Activated CD4-positive, alpha-beta T cell treated with anti-CD3 and anti-CD28 coated beads, Interleukin-2, amount 50 U/mL, for 24 hours (primary cell): ENCODE measurements at places on chromosomes 12 and 14.
A peak's percentile ranks its signal among the peaks of the same experiment; 100 is the strongest.

- no peak for DNase-seq
Measured at GRCh38 chr14:71190770-71191374, 283.6 kb downstream of the PCNX1 start.

GRCh38 chr14:104542871-104543830 is 36.4 kb upstream of the C14orf180 start:
- DNase-seq, result no peak

- no peak for DNase-seq
Measured at GRCh38 chr12:50547742-50548141, 43.0 kb downstream of the DIP2B start.

- DNase-seq, result no peak
Measured at GRCh38 chr12:124829008-124829707, 34.5 kb downstream of the SCARB1 start.

DNA sequence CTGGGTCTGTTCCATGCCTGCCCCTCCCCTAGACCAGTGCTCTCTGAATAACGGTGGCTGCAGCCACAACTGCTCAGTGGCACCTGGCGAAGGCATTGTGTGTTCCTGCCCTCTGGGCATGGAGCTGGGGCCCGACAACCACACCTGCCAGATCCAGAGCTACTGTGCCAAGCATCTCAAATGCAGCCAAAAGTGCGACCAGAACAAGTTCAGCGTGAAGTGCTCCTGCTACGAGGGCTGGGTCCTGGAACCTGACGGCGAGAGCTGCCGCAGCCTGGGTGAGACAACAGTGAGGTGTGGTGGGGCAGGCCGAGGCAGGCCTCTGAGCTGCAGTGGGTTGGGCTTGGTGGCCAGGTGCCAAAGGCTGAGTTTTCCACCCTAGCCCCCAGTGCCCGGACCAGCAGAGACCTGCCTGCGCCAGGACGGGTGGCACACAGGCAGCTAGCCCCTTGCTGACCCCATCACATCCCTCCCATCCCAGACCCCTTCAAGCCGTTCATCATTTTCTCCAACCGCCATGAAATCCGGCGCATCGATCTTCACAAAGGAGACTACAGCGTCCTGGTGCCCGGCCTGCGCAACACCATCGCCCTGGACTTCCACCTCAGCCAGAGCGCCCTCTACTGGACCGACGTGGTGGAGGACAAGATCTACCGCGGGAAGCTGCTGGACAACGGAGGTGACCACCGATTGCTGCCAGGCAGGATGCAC is 28.2 kb upstream of the LRP1-AS start:
- no peak for DNase-seq

- DNase-seq, result no peak
Measured at GRCh38 chr12:5012337-5012736, 31.3 kb upstream of the KCNA5 start.

GRCh38 chr12:92640691-92641090 is 62.1 kb upstream of the PLEKHG7 start:
- no peak for DNase-seq

DNA sequence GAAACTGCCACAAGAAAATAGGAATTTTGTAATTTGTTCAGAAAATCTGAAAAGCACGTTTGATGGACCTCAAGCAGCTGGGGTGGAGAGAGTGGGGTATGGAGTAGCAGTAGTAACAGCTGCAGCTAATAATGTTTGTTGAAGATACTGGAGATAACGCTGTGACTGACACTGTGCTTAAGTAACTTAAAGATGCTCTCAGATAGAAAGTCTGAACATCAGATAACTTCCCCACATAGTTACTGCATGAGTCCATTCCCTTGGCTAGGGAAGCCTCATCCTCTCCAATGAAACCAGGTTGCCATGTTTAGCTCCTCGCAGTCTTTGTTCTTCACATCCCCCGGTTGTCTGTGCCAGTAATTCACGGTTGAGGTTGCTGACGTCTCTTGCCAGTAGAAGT is 24.9 kb downstream of the RMST start:
- no peak for DNase-seq

DNA sequence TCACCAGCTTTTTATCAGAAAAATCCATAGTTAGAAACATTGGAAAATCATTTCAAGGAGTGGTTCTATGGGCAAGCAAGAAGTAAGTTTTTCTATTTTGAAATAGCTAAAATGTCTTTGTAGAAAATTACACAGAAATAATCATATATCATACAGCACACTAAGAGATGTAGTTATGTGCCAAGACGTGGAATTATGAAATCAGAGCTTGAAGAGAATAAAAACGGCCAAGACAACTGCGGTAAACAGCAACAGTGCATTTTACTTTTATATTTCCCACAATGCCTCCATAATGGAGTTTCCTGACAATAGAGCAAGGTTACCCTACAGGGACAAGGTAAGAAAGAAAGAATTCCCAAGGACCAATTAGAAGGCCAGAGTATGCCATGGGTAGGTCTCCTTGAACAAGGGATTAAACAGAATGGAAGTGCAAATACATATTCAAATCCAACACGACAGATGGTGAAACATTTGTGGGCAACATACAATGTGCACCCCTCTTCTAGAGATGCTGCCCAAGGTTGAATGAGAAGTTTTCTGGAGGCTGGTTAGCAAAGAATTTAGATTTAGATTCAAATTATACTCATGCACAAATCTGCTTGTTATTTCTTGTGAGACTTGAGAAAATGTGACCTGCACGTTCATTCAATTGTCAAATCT is 76.1 kb upstream of the BTG1 start:
- no peak for DNase-seq

DNA sequence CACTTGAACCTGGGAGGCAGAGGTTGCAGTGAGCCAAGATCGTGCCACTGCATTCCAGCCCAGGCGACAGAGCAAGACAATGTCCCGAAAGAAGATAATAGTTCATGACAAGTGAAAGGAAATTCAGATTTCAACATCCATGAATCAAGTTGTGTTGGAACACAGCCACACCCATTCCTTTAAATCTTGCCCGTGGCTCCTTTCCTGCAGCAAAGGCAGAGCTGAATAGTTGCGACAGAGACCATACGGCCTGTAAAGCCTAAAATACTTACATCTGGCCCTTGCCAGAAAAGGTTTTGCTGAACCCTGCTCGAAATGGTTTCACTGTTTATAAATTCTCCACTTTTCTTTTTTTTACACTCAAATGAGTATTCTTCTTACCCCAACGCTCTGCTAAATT is 17.7 kb upstream of the ITPK1 start:
- DNase-seq, result no peak

DNA sequence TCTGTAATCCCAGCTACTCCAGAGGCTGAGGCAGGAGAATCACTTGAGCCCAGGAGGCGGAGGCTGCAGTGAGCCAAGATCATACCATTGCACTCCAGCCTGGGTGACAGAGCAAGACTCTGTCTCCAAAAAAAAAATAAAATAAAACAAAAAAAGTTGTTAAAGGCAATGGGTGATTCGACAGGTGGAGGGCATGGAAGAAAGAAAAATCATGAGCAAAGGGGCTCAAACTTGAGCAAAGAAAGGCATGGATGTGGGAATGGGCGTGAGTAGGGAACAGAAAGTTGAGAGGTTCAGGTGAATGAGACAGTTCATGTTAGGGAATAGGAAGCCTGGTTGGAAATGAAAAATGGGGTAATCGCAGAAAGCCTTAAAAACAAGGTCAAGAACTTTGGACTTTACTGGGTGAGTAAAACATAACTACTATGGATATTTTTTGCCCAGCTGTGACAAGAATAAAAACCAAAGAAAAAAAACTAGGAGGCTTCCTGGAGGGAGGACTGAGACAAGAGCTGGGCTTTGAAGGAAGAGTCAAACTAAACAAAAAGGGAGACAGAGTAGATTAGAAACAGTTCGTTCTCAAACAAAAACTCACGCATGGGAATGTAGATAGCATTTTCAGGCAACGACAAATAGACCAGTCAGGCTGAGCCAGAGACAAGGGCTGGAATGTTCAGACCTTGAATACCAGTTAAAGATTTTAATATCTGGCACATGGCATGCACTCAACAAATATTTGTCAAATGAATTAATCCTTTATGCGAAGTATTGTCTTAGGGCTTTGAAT is 18.8 kb downstream of the PYM1 start:
- DNase-seq, result no peak

DNA sequence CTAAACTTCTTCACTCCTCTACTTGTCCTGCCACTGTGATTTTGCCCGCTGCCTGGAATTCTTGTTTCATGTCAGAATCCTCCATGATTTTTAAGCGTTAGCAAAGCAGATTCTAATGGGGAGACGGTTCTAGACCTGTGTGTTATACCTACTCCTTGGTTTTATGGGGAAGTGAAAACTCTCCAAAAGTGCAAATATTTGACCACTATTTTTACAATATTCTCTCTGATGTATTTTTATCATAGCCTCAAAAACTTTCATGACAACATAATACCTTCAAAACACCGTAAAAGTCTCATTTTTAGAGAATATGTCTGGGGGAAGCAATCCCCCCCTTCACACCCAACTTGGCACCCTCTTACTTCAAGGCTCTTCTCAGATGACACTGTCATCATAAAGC is 12.9 kb upstream of the KRAS start:
- no peak for DNase-seq

GRCh38 chr12:78376257-78376656 is 488.3 kb upstream of the SYT1 start:
- DNase-seq, result no peak

GRCh38 chr14:105852378-105853088 is 326.1 kb downstream of the TMEM121 start:
- DNase-seq, result no peak

GRCh38 chr12:89484470-89484869 is 40.1 kb downstream of the GALNT4 start:
- no peak for DNase-seq

DNA sequence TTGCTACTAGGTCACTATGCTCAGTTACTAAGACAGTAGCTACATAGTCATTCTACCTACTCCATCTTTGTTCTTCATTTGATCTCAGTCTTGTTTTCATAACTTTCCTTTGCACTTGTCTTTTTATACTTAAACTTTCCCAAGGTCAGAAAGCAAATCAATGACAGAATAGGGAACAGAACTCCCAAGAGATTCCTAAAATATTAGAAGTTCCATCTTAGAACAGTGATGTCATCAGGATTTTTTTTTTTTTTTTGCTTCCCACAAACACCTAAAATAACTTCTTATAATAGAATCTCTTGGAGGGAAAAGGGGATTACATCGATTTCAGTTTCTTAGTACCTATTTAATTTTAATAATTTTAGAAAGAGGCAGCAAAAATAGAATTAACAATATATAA is 65.8 kb downstream of the NTN4 start:
- no peak for DNase-seq

GRCh38 chr12:19712041-19712440 is 272.7 kb downstream of the AEBP2 start:
- no peak for DNase-seq

- no peak for DNase-seq
Measured at GRCh38 chr14:76827696-76828296, 1.6 kb downstream of the LRRC74A start.

DNA sequence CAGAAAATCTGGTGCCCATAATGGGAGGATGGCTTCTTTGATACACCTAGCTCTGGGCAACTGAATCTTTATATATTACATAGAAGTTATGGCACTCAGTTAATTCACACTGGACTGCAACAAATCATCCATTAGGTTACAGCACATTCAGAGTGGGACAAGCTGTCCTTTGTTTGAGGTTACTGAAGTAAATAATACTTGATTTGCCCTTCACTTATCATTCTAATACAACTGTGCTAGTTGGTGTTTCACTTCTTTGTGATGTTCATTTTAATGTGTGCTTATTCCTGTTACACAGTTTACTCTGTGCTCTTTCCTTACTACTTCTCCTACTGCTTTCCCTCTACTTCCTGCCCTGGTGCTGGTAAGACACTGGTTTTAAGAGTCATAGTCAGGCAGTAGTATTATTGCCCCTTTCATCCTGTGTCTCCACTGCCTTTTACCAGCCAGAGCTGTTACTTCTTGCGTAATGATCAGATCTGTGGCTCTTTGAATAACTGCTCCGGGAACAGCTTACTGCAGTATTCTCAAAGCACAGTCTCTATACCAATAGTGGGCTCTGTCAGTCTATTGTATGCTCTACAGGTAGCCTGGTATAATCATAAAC is 36.4 kb upstream of the GXYLT1 start:
- no peak for DNase-seq

GRCh38 chr14:20632831-20633691 is 8.4 kb downstream of the OR6S1 start:
- DNase-seq, result peak; percentile 74

DNA sequence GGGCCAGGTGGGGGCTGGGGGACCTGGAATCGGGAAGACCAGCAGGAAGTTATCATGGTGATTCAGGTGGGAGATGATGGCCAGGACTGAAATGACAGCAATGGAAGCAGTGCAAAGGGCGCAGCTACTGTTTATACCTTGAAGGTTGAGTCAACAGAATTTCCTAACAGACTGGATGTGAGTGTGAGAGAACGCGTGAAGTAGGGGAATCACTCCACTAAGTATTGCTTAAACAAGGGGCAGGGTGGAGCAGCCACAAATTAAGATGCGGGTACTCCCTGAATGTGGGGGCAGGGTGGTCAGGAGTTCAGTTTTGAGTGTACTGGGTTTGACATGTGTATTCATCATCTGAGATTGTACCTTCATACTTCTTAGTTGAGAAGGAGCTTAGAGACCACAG is 45.1 kb downstream of the MYF5 start:
- no peak for DNase-seq

DNA sequence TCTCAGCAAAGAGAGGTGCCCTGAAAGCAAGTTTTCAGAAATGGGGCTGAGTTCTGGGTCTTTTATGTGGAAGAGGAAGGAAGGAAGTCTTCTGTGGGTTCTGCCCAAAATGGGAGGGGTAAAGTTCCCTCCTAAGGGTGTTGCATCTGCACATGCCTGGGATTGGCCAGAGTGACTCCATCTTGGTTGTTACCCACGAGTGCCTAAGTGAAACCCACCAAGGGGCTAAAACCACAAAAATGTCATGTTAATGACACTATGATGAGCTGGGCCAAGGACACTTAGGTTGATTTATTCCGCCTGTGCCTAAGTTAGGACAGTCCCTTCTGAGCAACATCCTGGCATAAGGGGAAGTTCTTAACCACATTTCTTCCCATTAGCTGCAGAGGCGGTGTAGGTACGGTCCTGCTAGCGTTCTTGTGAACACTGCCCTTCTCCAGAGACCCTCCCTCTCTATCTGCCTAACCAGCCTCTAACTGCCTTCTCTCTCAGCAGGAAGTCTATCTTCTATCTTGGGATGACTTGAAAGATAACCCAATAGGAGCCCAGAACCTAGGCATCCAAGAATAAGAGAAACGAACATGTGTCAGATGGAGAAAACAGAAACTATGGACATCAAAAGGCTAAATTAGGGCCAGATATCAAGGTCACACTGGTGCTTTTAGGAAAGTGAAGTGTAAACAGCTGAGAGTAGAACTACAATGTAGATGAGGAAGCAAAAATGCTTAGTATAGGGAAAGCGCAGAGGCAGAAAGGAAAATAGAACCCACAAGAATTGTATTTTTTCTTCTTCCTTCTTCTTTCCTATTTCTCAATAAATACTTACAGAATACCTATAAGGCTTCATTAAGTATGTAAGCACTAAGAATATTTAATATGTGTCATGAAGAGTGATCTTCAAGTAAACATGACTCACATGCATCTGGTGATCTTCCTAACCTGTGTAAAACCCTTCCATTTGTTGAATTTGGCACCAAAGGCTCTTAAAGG is 104.2 kb upstream of the AMN1 start:
- peak; percentile 17 for DNase-seq
